HS-5 (cell line): ENCODE measurements at places on chromosomes 1 and 21.

DNA sequence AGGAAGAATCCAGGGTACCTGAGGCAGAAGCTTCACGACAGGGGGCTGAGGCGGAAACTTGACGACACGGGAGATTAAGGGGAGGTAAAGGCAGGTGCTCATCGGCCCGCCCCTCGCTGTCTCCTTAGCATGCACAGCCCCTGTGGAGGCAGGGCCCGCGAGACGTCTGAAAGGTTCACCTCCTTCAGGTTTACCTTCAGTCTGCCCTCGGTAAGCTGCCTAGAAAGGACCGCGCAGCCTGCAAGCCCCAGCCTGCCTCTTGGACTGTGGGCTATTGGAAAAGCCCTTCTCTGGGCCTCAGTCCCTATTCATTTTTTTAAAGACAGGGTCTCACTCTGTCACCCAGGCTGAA is 28.5 kb downstream of the KNCN start:
- no peak for DNase-seq

- no peak for DNase-seq
Observed at GRCh38 chr1:18541046-18541795, 60.5 kb downstream of the KLHDC7A start.

GRCh38 chr1:243287652-243288051 is 31.8 kb downstream of the SDCCAG8 start:
- DNase-seq = peak; percentile 82

DNA sequence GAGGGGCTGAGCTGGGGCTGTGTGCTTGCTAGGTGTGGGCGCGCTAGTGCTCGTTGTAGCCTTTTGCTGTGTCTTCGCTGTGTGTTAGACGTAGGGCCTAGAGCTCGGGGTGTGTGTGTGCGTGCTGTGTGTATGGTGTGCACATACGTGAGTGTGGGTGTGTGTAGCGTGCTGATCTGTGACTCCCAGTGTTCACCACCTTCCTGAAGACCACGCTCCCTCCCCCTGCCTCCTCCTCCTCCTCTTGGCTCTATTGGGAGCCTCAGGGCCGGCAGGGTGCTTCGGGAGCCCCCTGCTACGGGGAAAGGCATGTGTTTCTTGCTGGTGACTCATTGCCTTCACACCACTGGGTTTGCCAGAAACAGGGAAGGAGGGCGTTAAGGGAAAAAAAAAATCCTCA is 9.4 kb upstream of the KCNC4 start:
- DNase-seq = no peak

DNA sequence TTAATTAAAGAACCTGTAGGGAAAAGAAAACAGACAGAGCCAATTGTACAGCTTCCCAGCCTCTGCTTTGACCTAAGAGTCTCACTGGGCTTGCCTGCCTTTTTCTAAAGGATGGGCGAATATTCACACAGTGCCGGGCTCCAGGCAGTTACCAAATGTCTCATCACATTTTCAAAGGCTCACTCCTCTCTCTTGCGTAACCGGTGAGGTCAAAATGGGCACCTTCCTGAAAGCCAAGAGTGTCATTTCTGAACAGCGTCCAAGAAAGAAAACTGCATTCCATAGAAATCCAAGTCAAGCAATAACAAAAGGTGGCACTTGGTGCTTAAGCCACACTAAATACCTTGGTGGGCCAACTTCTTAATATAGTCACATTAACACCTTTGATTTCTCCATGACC is 710 bp upstream of the PALMD start:
- peak; percentile 46 for DNase-seq

DNA sequence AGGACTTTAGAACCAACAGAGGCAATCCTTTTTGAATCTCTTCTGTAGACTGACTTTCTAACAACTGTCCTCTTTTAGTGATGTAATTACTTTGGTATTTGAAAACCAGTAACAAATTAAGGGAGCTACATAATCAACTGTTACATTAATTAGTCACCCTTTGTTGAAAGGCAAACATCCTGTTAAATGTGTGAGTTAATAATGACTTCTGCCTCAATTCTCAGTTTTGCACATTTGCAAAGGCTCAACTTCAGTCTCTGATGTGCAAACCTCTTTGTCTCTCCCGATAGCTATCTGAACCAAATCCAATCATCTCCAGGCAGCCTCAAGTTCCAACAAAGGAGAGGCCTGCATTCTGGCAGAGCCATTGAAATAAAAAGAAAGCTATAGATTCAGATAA is 135.4 kb upstream of the C8B start:
- no peak for DNase-seq

DNA sequence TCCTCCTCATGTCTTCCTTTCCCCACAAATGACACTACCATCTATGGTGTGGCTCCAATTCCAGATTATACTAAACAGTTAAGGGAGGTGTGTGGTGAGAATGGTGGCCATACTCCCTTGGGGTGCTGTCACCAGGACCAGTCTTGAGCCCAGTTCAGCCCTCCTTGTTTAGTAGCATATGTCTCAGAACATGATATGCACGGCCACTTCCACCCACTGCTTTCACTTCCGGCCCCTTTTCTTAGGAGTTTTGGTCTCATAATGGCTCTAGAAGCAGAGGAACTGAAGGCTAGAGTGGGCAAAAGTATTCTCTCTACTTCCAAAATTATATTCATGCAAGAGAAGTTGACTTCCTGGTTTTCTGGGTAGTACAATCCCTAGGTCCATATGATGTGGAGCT is 45.3 kb upstream of the CACNA1E start:
- DNase-seq = no peak

GRCh38 chr1:83617883-83618282 is 381.0 kb downstream of the TTLL7 start:
- DNase-seq = no peak

GRCh38 chr1:170701962-170702361 is 38.0 kb downstream of the PRRX1 start:
- no peak for DNase-seq

DNA sequence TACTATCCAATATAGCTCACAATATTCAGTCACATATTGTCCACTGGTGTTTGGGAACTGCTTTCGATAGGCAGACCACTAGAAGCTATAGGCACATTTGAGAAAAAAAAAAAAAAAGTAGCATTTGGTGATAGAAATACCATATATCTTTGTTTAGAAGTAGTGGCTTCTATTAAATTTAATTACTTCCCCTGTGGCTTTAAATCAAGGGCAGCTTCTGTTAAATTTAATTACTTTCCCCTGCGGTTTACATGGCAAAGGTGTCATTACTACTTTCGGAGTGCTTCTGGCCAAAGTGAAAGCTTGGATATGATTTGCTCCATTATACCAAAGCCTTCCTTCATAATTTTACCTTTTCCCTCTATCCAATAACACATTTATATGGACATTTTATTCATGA is 229.9 kb downstream of the TTLL7 start:
- no peak for DNase-seq

GRCh38 chr1:157472959-157473358 is 79.4 kb downstream of the FCRL5 start:
- no peak for DNase-seq

DNA sequence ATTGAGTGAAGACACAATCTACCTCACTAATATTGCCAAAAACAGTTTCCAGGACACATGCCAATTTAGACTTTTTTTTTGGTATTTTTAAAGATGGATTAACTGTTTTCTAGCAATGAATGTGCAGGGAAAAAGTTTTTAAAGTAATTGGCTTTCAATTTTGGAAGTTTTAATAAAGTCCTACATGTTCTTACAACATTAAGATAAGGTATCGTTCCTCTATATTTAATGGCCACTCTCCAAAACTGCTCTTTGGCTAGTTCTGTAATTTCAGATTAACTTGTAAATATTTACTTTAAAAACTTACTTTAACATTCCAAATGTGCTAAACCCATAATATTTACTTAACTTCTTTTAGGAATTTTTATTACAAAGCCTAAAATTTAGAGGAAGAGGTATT is 1332.2 kb upstream of the PRMT6 start:
- DNase-seq = no peak

DNA sequence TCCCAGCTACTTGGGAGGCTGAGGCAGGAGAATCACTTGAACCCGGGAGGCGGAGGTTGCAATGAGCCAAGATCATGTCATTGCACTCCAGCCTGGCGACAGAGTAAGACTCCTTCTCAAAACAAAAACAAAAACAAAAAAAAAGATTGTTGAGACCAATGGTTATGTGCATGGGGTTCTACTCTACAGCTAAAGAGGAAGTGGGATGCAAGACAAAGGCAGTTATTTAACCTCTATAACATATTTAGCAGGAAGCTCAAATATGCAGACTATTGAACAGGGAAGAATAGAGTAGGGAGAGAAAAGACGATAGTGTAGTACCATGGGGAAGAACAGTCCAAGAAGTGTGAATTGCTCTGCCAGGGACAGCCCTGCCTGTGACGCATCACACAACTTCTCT is 227.7 kb downstream of the SMYD3 start:
- DNase-seq = no peak

DNA sequence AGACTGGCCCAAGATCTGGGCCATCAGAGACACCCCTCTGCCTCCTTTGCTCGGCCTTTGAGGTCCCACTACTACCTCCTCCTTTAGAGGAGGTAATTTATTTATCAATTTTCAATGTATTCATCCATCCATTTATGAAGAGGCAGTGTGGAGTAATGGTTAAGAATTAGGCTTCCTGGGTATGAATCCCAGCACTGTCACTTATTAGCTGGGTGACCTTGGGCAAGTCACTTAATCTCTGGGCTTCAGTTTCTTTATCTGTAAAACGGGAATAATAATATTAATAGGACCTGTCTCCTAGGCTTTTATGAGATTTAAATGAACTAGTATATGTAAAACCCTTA is 1.7 kb downstream of the NR0B2 start:
- DNase-seq = no peak

DNA sequence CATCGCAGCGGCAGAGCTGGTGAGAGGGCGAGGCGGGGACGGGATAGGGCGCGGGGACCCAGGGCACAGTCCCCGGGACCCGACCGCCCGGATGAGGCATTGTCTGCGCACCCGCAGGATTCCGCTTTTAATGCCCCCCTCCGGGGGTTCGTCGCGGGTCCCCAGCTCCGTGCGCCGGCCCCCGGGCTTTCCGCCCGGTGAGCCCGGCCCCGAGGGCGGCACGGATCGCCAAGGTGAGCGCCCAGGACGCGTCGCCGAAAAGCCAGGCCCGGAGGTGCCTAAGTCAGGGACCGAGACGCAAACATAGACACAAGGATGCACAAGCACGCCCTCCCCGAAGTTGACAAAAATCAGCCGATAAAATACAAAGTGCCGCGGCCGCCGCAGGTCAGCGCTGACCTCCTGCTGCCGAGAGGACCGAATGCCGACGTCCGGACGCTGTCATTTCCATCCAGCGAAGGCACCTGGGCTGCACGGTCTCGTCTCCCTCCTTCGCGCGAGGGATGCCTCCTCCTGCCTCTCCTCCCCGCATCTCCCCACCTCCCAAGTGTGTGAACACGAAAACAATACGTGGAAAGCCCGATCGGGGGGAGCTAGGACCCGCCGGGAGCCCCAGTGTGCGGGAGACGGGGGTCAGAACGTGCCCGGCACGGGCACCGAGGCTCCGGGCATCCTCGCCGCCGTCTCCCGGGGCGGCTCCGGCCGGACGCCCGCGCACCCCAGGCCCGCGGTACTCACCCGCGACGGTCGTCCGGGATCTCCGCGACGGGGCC is 101.1 kb upstream of the SOD1 start:
- DNase-seq = peak; percentile 8

- DNase-seq = no peak
Observed at GRCh38 chr1:102942324-102942723, 166.0 kb downstream of the COL11A1 start.

DNA sequence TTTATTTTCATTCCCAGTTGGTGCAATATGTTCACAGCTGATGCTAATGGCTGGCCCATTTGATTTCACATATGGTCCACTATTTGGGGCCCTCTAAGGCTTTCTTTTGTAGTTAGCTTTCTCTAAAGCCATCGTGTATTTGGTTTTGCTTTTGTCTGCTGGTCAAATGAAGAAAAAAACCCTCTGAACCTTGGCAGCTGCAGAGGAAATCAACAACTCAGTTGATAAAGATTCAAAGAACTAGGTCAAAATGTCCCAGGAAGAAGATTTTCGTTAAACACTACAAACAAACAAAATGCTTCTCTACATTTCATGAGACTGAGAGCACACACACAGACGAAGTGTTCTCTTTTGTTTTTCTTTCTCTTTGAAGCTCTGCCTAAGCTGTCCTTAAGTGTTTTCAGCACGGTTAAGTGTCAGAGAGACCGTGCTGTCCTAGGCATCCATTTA is 655.0 kb downstream of the RWDD3 start:
- no peak for DNase-seq

- DNase-seq = no peak
Observed at GRCh38 chr1:221793439-221794078, 51.7 kb upstream of the DUSP10 start.

DNA sequence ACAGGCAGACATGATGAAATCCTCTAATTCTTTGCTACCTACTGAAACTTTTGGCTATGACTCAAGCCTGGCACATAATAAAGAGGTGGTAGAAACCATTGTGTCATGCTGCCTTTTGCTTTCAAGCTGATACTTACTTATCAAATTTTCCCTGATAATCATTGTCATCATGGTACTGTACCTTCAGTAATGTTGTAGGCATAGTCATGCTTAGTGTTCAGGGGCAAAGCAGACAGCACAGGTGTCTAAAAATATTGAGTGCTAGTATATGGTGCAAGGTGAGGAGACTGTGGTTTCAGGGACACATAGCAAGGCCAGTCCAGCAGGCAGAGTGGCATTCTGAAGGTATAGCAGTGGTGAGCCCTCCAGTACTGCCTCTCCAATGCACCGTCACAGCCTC is 226.9 kb upstream of the DEPDC1 start:
- DNase-seq = no peak

DNA sequence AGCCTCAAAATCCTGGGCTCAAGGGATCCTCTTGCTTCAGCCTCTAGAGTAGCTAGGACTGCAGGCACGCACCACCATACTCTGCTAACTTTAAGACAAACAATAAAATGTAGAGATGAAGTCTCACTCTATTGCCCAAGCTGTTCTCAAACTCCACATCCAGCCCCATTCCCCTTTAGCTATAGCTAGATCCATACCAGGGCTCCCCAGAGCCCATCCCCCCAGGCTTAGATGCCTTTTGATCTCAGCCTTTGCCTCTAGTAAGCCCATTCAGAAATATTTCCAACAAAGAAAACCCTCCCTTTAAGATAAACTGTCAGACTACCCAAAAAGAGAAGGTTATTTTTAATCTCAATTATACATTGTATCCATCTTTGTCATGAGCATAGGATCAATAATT is 325.4 kb downstream of the CHRM3 start:
- no peak for DNase-seq

GRCh38 chr1:41333146-41333784 is 28.0 kb upstream of the FOXO6 start:
- no peak for DNase-seq

DNA sequence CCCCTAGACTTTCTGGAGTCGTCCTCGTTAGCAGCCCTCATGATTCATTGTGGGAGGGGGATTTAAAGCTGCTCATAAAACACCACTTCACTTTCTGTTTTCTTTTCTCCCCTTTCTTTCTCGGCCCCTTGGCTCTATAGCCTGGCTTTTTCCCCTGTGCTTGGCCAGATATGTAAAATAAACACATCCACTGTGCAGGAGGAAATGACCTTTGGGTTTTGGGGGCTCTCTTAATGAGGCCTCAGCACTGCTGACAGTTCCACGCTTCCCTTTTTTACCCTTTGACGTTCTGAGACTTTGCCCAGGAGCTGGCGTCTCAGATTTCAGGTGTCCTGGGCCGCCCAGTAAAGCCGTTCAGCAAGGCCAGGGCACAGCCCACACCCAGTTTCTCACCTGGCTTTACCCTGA is 65.7 kb downstream of the RUNX3 start:
- DNase-seq = no peak

GRCh38 chr1:155392898-155393411 is 72.3 kb downstream of the RUSC1 start:
- DNase-seq = no peak

- no peak for DNase-seq
Observed at GRCh38 chr21:46665566-46665965, 30.1 kb downstream of the PRMT2 start.

- no peak for DNase-seq
Observed at GRCh38 chr1:44447051-44447810, 42.2 kb downstream of the RNF220 start.
